ENCODE measurements at places on chromosomes 3 and 15.

DNA sequence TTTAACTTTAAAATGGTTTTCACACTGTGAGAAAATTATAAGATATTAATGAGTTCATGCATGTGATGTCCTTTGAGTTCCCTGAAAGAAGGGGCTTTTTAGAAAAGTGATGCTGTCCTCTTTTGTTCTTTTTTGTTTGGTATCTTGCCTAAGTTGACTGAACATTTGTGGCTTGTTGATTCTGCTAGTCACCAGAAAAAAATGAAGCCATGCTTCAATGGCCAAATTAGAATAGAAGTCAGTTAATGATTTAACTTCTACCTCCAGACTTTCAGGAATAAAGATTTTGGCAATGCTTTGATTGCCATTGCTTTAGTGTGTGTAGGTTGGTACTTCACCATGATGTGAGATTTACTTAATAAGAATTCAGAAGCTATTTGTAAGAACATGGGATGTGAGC, 260.6 kb upstream of the NECTIN3 start:
- DNase-seq: no peak

DNA sequence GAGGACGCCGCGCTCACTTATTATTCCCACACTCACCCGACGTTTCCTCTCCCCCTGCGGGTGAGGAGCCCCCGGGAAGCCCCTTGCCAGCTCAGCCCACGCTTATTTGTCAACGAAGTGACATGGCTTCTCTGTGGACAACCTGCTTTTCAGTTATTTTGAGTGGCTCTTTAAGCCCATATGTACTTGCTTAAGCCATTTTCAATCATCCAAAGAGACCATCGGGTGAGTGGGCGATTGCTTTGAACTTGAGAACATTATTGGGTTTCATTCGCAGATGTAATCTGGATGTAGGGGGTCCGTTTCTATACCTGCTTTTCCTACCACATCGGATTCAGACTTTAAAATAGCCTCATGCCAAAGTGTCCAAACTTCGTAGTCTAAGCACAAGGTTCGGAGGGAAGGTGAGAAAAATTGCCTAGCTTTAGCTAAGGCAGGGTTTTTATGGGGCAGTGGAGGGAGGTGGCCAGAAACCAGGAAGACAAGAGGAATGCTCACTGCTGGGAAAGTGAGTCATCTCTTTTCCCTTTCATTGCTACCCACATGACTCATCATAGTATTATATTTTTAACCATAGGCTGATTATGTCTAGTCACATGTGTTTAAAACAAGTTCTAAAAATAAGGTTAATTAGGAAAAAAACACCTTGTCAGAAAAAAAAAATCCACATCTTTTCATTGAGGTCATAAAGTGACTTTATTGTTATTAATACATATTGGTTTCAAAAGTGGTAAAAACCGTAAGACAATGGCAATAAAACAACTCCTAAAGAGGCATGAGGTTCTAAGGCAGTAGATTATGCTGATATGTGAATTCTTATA, 773.1 kb upstream of the NR2F2 start:
- DNase-seq: peak; percentile 6

- no peak for DNase-seq
These were observed 62.9 kb downstream of the HMG20A start for GRCh38 chr15:77483425-77484140.

- DNase-seq: no peak
These were observed 225 bp downstream of the RHOA start for GRCh38 chr3:49411535-49411967.

- no peak for DNase-seq
These were observed 95.5 kb upstream of the COL8A1 start for GRCh38 chr3:99542767-99543518.

Measured in stimulated activated CD4-positive, alpha-beta T cell treated with anti-CD3 and anti-CD28 coated beads, TNF-alpha, amount 100 ng/mL, for 24 hours (primary cell).